ENCODE measurements at places on chromosomes 3 and 15.

GRCh38 chr3:101325393-101326134, 5.2 kb upstream of the IMPG2 start:
- no peak for DNase-seq

DNA sequence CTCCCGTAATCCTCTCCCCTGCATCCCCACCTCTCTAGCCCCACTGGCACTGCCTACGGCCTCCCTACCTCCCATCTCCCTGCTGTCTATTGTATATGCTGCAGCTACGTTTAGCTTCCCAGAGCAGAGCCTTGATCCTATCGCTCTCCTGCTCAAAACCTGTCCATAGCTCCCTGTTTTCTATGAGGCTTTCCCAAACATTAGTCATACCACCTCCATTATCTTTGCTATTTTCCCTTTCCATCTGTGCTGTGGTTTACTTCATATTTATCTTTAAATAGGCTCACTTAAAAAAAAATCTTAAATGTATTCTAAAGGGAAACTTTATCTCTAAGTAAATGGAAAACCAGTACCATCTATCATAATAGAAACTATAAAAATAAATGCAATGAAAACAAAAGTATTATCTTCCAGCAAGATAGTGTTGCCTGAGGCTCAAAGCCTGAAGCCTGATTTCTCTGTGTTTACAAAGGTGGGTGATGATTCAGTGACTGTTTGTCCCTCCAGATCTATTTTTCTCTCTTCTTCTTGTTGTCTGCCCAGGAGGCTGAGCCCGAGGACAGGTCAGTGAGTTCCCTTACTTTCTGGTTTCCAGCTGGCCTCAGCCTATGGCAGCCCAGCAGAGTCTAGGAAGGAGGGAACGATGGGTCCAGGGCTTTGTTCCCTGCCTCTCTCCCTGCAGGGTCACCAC, 397.1 kb upstream of the CFAP20DC start:
- DNase-seq = no peak

GRCh38 chr3:137264071-137264820, 306.5 kb downstream of the IL20RB start:
- DNase-seq = no peak

- no peak for DNase-seq
Observed at GRCh38 chr3:187951452-187952190, 202.3 kb upstream of the LPP start.

DNA sequence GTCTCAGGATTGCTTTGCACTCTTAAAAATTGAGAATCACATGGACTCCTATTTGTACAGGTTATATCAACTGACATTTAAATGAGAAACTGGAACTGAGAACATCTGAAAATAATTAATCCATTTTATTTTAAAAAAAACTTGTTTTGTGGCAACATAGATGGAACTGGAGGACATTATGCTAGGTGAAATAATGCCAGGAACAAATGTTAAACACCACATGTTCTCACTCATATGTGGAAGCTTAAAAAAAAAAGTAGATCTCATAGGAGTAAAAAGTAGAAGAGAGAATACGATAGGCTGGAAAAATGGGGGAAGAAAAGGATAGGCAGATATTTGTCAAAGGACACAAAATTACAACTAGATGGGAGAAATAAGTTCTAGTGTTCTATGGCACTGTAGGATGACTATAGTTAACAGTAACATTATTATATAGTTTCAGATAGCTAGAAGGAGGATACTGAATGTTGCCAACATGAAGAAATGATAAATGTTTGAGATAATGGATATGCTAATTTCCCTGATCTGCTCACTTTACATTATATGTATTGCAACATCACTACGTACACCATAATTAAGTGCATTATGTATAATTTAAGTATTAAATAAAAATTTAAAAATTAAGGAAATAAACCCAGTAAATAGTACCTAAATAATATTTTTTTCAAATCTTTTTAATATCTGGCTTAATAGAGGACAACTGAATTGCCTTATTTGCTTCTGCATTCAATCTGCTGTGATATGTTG, 100.5 kb upstream of the TSPAN3 start:
- DNase-seq = no peak

GRCh38 chr15:48896869-48897814, 19.2 kb downstream of the EID1 start:
- no peak for DNase-seq

- no peak for DNase-seq
Observed at GRCh38 chr3:8760091-8760490, 9.3 kb downstream of the OXTR start.

- no peak for DNase-seq
Observed at GRCh38 chr3:113736548-113737089, 9.4 kb downstream of the NAA50 start.

DNA sequence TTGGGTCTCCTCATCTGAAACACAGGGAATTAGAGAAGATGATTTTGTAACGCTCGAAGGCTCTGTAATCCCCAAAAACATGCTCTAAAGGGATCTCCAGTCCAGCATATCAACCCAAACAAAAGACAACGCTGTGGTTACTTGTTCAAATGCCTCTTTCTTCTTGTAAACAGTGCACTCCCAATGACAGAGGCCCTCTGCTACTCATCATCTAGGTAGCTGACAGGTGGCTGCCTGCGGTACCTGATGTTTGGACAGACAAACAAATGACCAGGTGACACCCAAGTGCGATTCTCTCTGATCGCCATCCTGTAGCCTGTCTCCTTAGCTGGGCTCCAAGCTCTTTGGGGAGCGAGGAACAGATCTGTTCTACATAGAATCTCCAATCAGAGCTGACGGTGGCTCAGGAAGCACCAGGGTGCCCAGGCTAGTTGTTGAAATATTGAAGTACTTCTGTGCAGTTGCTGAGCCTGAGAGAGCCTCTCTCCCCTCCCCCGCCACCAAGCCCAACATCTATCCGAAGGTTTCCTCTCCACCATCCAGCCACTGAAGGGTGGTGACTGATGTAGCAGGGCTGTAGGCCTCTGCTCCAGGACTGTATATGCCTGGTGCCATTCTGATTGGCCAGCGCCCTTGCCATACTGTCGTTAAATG, 238.7 kb downstream of the XXYLT1 start:
- DNase-seq = no peak

DNA sequence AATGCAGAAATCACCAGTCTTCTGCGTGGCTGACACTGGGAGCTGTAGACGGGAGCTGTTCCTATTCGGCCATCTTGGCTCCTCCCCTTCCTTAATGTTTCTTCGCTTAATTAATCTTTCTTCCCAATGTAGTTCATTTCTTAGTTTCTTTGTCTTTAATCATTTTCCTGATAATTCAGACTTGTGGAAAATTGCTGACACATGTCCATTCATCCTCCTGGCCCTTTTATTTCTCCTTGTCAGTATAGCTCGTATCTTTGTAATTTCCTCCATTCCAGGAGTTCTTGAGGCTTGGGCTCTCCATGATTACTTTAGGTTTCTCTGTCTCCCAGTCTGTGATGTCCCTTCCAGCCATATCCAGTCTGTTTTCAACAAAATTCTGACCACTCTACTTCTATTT, 98.7 kb downstream of the UBE2E2 start:
- DNase-seq = no peak

GRCh38 chr3:172155897-172156585, 116.7 kb downstream of the FNDC3B start:
- DNase-seq = no peak

GRCh38 chr3:156637480-156638022, 36.8 kb upstream of the TIPARP start:
- no peak for DNase-seq

- DNase-seq = no peak
Observed at GRCh38 chr3:104349836-104350235, 1016.9 kb upstream of the ALCAM start.

GRCh38 chr3:107063351-107063750, 313.9 kb upstream of the CCDC54 start:
- no peak for DNase-seq

DNA sequence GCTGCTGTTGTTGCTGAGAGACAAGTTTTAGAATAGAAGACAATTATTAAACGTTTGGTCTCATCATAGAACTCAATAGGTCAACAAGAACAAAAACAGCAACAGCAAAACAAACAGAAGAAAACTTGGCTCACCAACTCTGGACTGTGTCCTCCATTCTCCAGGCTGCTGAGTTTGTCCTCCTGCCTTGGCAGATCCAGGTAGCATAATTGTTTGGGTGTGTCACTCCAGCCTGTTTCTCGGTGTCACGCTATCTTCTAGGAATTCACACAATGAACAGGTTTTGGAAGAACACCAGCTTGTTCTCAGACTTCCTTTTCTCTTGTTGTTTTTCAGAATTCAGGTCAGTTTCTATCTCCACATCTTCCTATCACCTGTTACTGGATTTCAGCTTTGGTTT, 34.7 kb downstream of the ARRDC4 start:
- no peak for DNase-seq

GRCh38 chr3:1348547-1348946, 255.7 kb downstream of the CNTN6 start:
- no peak for DNase-seq

DNA sequence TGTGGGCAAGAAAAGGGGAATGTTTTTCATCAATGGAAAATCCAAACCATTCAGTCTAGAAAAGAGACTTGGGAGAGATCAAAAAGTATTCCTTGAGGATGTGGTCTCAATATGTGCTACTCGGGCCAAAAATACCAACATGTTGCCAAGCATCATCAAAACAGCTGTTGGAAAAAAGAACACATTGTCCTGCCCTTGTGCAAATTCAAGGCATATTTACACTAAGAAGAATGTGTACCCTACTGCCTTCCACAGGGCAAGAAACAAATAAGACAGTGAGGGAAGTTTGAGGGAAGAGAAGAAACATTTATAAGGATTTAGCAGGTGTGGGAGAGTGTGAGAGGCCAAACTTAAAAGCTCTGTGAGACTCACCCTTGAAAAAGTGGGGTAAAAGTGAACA, 252.1 kb downstream of the NTRK3 start:
- no peak for DNase-seq

- no peak for DNase-seq
Observed at GRCh38 chr3:70546679-70547078, 234.2 kb upstream of the MDFIC2 start.

- no peak for DNase-seq
Observed at GRCh38 chr3:171904829-171905228, 61.7 kb downstream of the TMEM212 start.

DNA sequence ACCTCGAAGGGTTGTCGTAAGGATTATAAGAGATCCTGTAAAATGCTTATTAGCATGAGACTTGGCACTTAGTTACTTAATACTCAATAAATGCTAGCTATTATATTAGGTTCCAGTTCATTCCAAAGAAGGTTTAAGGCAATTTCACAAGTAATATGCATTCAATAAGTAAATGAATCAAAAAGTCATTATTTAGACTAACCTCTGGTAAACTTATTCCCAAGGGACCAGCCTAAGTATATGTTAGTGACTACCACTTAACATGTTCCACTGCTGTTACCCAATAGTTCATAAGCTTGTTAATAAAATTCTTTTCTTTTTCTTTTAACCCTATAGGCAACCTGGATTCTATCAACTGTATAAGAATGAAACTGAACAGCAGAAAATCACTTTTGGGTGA, 5.1 kb downstream of the PDCD10 start:
- no peak for DNase-seq

GRCh38 chr15:39786447-39787056, 3.9 kb upstream of the FSIP1 start:
- DNase-seq = no peak

GRCh38 chr15:74504836-74505235, 36.2 kb upstream of the ARID3B start:
- no peak for DNase-seq

Measured in effector memory CD4-positive, alpha-beta T cell (primary cell).